ENCODE measurements at places on chromosomes 1 and 21. TPM values are rescaled to one million over a fixed set of nuclear protein-coding genes. Genes with fewer than 3 reads are reported as not detected.

The CA6 gene
- total RNA-seq: 0.31 TPM

- no peak for DNase-seq
Observed at GRCh38 chr1:7343882-7344281, 427.2 kb upstream of the VAMP3 start.

DNA sequence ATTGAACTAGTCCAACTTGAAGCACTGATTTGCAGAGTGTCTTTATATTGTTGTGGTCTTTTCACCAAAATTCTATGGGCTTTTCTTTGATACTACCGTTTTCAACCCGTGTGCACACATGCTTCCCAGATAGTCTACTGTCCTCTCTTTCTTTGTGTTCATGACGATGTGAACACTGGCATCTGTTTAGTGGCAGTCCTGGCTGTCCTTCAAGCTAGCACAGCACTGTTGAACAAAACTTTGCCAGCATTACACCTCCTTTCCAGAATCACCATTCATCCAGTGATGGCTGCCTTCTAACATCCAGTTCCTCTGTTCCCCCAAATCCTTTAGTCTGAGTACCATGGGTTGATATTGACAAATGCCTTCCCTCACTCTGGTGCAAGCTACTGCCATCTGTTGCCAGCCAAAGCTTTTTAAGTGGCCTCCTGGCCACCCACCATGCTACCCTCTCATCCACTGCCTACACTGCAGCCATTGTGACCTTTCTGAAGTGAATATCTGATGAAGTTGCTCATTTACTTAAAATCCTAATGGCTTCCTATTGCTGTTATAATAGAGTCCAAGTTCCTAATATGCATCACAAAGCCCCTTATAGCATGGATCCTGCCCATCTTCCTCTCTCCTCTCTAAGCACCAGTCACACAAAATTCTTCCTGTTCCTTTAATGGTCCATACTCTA is 94.3 kb downstream of the NIBAN1 start:
- DNase-seq: no peak

DNA sequence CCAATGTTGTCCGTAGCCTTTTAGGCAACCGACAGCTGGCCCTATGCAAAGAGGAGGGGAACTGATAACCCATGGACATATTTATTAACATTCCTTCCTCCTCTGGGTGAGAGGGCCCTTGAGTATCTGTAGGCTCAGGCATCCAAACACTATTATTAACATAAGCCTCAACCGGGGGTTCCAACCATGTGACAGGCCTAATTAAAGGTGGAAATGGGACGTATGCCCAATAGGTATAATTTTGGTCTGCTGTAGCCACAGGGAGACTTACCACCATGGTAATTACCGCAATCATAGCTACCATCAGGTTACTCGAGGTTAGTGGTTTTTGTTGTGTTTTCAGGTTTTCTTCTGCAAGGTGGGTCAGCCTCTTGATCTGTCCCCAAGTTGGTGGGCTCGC is 5.3 kb downstream of the DAP3 start:
- no peak for DNase-seq

- DNase-seq: no peak
Observed at GRCh38 chr1:148293651-148294050, 141.6 kb upstream of the NBPF11 start.

- no peak for DNase-seq
Observed at GRCh38 chr21:35664683-35665082, 395.6 kb downstream of the SETD4 start.

DNA sequence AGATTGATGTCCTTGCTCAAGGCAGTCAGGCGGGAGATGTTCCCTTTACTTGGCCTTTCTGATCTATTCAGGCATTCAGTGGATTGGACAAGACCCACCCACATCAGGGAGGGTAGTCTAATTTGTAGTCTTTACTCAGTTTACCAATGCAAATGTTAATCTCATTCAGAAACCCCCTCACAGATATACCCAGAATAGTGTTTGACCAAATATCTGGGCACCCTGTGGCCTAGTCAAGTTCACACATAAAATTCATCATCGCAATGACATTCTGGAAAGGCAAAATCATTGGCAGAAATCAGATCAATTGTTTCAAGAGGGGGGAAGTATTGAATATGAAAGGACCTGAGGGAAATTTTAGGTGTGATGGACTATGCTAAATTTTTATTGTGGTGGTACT is 12.5 kb upstream of the SFT2D2 start:
- DNase-seq: no peak

DNA sequence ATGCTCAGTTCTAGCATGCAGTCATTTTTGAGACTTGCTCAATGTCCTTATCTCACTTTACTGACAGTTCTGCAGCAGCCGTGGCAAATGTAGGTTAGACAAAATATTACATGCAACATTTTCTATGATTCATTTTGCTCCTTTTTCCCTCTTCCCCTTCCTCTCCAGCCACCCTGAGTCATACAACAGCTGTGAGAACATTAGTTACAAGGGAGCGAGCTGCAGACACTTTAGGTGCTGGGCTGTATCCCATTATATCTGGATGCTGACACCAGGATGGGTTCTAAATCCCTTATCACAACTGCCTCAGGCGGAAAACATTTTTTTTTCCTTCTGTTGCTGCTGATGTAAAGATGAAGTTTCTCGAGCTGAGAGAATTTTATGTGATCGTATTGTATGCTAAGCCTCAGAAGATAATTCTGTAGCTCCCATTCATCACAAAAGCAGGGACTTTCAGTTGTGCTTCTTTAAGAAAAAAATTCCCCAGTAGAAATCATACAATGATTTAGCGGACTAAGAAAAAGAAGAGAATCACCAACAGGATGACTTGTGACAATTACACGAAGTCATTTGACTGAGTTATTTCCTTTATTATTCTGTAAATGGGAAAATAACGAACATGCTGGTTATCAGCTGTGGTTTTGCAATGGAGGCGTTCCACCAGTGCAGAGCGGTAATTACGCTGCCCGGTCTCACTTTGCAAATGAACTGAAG is 345.0 kb downstream of the DISC1 start:
- no peak for DNase-seq

- DNase-seq: no peak
Observed at GRCh38 chr1:27935721-27936120, 921 bp downstream of the SMPDL3B start.

GRCh38 chr1:237717106-237717505 is 173.6 kb downstream of the ZP4 start:
- no peak for DNase-seq
